ENCODE measurements at places on chromosomes 4 and X. TPM values are rescaled to one million over a fixed set of nuclear protein-coding genes. Genes with fewer than 3 reads are reported as not detected.

Gene CTAG2
- not detected for total RNA-seq

DNA sequence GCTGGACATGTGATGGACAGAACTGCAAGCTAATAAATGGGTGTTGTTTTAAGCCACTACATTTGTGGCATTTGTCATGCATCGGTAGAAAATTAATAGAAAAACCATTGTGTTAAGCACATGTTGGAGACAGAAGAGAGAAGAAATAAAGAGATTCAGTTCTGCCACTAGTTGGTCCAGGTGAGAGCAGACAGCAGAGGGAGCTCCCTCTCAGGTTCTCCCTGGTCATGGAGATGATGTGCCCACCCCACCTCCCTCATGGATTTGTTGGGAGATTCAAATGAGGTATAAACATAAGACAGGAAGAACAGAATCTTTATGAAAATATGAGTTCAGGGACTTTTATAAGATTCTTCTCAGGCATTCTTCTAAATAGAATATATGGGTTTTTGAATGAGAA lies 36.8 kb upstream of the OCIAD2 start:
- DNase-seq: no peak

Gene XG
- 7.7 TPM for total RNA-seq

GRCh38 chr4:5256421-5256820 lies 205.1 kb downstream of the STK32B start:
- DNase-seq: no peak

Gene MAGEC2
- not detected for total RNA-seq

DNA sequence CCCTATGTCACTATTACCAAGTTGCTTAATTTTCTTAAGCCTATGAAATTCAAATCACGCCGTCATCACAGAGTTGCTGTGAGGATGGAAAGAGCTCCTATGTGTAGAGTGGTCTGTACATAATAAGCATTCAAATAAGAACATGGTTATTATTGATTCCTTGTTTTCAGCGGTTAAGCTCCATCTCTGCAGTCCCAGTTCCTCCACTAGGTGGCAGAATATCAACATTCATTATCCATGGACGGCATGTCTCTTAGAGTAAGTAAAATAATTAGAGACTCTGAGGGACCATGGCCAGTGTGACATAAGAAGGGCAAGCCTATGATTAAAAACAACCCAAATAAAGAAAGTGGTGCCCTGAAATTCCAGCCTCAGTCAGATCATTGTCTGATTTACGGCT lies 132.5 kb upstream of the NHS start:
- peak; percentile 62 for DNase-seq

Gene VGLL1
- not detected for total RNA-seq

GRCh38 chr4:151409470-151410313 lies 716 bp downstream of the FHIP1A start:
- no peak for DNase-seq

All from A673 (cell line).